OCI-LY7 (cell line): ENCODE measurements at places on chromosomes 11 and 22. TPM values are rescaled to one million over a fixed set of nuclear protein-coding genes. Genes with fewer than 3 reads are reported as not detected.

DNA sequence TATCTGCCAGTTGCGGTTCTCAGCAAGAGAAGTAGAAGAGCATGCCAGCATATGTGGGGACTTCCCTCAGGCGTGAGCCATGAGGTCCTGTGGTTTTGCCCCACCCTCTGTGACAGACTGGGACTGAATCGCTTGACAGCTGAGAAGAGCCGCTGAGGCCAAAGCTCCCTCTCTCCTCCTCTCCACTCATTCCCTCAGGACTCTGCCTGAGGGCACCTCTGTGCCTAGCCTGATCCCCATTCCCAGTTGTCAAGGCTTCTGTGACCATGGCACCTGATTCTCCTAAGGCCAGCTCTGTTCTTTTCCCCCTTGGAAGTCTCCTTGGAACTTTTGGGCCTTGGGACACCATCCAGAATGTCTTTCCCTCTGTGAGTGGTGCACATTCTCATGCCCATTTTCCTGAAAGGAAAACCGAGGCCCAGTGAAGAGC, 27.0 kb downstream of the ART5 start:
- no peak for DNase-seq

DNA sequence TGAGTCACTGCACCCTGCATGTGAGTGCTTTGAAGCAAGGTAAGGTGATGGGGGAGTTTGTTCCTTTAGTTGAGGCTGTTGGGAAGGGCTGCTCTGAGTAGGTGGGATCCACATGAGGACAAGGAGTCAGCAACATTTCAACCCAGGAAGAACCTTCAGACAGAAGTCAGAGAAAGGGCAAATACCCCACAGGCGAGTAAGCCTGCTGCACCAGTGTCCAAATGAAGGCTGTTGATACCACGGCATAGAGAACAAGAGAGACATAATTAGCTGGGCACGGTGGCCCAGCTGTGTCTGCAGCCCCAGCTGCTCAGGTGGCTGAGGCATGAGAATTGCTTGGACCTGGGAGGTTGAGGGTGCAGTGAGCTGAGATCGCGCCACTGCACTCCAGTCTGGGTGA, 54.3 kb upstream of the CLMP start:
- DNase-seq, result no peak

GRCh38 chr11:73404048-73404447, 27.8 kb downstream of the RELT start:
- no peak for DNase-seq

- no peak for DNase-seq
These were observed 13.5 kb downstream of the OR2AT4 start for GRCh38 chr11:75083217-75083605.

DNA sequence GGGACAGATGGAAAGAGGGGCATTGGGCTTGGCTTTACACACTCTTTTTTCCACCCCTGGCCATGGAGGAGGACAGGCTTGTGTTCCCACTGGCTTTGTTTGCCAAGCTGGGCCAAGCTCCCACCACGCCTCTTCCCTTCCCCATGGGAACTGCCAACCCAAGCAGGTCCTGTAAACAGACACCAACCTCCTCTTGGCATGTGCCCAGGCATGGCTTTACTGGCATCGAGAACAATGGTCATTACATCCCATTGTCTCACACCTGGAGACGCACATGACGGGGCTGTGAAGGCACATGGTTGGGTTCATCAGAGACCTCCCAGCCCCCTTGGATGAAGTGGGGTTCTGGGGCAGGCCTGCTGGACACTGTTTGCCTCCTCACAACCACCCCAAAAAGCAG, 11.7 kb downstream of the SEC14L3 start:
- no peak for DNase-seq

DNA sequence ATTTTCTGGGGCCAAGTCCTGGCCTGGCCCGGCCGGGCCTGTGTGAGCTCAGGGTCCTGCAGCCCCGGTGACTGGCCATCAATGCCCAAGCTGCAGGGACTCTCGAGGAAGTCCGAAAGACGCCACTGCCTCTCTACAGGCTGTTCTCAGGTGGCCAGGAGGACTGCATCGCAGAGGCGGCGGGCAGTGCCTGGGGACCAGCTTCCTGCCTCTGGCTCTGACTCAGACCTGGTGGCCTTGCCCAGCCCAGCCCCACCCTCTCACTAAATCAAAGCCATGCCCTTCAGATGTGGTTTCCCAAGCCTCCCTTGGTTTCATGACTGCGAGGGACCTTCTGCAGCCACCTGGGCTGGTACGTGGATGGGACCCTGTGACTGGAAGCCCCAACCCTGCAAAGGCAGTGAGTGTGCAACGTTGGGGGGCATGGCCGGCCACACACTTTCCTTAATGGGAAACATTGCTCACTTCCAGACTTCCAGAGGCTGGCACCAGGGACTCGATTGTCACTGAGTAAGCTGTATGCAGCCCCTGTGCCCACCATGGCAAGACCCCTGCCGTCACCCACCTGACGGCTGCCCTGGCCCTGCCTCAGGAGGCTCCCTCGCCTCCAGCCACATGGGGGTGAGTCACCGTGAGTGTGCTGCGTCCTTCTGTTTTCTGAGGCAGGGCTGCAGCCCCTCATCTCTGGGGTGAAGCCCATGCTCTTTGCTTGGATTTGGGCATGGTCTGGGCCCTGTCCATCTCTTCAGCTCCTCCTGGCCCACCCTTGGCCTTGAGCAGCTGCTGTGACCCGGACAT, 6.0 kb upstream of the FGF3 start:
- DNase-seq, result no peak

DNA sequence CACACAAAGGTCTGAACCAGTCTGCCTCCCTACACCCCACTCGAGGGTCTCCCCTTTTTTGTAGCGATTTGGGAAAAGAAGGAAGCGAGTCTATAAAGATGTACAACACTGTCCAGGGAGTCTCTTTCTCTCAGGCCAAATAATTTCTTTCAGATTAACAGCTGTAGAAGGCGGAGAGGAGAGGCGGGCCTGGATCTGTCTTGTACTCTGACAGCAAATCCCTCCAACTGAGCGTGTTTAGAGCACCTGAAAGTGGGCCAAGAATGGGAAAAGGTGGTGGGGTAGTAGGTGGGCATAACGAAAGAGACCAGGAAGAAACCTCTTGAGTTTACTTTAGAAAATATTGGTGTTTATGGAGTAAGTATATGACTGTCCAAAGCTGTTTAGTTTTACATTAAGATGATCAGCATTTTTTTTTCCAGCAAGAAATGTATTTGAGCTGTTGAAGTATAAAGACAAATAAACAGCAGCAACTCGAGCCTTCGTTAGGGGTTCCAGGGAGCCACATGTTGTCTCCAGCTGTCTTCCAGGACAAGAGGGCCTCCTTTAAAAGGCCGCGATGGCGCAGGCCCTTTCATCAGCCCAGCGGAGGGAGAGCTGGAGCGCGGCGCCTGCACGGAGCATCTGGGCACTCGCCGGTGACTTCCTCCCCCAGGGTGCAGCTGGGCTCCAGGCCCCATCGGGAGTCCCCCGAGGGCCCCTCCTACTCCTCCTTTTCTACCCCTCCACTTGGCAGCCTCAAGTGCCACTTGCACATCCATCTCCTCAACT, 34.9 kb downstream of the SCUBE1 start:
- no peak for DNase-seq

DNA sequence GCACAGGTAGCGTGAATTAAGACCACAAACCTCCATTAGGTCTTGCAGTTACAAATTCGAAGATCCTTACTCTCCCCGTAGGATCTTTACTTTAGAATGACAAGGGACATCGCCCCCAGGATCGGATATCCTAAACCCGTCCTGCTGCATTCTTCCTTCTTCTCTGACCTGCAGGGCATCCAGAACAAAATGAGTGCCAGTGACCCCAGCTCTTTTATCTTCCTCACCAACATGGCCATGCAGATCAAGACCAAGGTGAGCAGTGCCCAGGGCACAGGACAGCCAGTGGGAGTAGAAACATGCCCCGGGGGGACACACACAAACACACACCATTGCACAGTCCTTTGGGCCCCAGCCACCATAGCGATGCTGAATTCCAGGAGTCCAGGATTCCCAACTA, 42.6 kb upstream of the MPEG1 start:
- no peak for DNase-seq

GRCh38 chr11:78907636-78908035, 333.0 kb upstream of the NARS2 start:
- no peak for DNase-seq

The GAB4 gene
- total RNA-seq, result not detected in 2 replicates

The SLC37A4 gene
- total RNA-seq, result 16.6 and 20.5 TPM in 2 replicates

The KCNJ5 gene
- not detected in 2 replicates for total RNA-seq

The ZP1 gene
- not detected in 2 replicates for total RNA-seq

The RIMBP3C gene
- total RNA-seq, result 1.1 and 2.0 TPM in 2 replicates
